ENCODE measurements at places on chromosomes 3 and 15. TPM values are rescaled to one million over a fixed set of nuclear protein-coding genes. Genes with fewer than 3 reads are reported as not detected.
A peak's percentile ranks its signal among the peaks of the same experiment; 100 is the strongest.

TEX55 gene
- not detected for polyA plus RNA-seq

STRA6 gene
- polyA plus RNA-seq: 41.7 TPM

ARHGAP11A gene
- 53.0 TPM for polyA plus RNA-seq

DNA sequence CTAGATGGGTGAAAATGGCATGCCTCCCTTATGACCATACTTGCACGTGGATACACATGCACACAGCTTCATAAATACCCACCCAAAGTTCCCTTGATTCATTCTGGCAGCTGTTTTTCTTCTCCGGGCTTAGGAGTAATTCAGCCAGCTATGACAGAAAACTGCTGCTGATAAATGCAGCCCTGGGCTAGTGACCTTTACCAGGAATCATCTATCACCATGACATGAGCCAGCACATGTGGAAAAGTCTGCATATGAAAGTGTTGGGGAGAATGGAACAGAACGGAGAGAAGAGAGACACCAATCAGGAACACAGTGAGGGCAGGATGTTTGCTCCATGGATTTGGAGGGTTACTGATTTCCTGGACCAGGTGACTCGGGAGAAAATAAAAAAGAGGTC is 706.3 kb downstream of the PDCD6IP start:
- peak; percentile 32 for DNase-seq

- DNase-seq: no peak
Observed at GRCh38 chr15:99427668-99428361, 138.0 kb upstream of the MEF2A start.

DNA sequence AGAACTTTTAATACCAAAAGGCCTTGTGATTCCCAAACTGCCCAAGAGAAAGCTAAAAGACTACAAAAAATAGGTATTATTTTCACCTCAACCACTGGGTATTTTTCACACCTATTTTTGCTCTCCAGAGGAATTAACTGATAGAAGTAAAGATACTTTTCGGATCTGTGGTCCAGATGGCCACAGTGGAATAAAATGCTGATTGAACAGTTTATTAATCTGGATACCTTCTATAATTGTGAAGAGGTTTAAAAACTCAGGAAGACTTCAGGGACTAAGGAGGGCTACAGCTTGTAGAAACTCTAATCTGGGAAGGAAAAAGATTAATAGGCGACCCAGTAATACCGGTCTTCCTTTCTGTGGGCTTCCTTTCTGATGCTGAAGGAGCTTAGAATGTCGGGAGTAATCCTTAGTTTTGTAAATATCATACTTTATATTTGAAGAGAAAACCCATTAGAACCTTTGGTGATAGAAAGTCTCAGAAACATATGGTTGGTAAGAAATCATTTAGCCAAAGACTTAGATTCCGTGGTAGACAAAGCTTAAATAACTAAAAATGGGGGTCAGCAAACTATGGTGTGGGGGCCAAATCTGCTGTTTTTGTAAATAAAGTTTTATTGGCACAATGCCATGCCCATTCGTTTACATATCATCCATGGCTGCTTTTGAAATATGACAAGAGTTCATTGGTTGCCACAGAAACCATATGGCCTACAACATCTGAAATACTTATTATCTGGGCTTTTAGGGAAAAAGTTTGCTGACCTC is 47.8 kb downstream of the TTC23 start:
- DNase-seq: no peak

- DNase-seq: no peak
Observed at GRCh38 chr3:74059301-74059922, 434.7 kb upstream of the PDZRN3 start.

GRCh38 chr3:119676020-119676419 is 1.2 kb downstream of the COX17 start:
- no peak for DNase-seq

DNA sequence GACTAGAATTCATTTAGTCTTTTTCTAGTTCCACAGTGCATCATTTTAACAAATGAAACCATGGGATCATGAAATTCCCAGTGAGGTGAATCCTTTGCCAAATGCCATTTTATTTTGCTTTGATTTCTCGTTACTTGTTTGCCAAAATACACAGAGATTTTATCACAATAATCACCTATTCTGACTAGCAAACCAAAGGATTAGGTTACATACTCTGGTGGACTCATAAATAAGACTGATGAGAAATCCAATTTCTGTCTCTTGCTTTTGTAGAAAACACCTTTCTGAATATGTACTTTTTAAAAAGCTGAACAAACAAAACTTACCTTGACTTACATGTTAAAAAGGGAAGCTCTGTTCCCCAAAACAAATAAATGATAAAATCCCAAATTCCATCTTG is 12.2 kb downstream of the ERC2 start:
- no peak for DNase-seq

DNA sequence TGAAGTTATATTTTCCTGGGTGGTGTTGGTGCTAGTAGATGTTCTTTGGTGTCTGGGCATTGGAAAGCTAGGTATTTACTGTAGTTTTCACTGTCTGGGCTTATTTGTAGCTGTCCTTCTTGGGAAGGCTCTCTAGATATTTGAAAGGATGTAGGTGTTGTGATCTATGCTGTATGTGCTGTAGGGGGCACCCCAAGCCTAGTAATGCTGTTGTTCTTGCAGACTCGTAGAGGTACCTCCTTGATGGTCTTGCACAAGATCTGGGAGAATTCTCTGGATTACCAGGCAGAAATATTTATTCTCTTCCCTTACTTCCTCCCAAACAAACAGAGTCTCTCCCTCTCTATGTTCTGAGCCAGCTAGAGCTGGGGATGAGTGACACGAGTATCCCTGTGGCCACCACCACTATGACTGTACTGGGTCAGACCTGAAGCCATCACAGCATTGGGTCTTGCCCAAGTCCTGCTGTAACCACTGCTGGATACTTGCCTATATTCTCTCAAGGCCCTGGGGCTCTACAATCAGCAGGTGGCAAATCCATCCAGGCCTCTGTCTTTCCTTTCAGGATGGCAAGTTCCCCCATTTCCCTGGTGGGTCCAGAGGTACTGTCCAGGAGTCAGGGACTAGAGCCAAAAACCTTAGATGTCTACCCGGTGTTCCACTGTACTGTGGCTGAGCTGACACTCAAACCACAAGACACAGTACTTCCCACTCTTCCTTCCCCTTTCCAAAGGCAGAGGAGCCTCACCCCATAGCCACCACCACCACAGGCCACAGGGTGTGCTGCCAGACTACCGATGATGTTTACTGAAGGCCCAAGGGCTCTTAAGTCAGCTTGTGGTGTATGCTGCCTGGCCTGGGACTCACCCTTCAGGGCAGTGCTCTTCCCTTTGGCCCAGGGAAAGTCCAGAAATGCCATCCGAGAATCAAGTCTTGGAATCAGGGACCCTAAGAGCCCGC is 195.2 kb upstream of the DPPA4 start:
- DNase-seq: peak; percentile 56

Data from left kidney (tissue), 8 donors.